ENCODE measurements at places on chromosomes 7 and 10.

DNA sequence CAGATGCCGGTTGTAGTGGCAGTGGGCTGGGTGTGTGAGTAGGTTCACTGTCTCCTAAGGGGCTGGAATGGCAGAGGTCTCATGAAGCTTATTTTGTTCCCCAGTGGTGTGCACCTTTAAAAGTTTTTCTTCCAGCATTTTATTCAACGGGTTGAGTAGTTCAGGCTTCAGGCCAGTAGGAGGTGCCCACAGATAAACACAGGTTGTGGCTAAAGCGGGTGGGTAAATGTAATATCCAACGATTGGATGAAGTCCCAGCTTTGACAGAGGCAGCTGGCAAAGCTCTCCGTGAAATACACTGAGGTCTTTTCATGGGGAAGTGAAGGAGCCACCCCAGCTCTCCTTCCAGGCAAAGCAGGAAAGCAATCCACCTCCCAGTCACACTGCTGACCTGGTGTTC is 339.8 kb upstream of the LRRTM3 start:
- DNase-seq, result no peak

DNA sequence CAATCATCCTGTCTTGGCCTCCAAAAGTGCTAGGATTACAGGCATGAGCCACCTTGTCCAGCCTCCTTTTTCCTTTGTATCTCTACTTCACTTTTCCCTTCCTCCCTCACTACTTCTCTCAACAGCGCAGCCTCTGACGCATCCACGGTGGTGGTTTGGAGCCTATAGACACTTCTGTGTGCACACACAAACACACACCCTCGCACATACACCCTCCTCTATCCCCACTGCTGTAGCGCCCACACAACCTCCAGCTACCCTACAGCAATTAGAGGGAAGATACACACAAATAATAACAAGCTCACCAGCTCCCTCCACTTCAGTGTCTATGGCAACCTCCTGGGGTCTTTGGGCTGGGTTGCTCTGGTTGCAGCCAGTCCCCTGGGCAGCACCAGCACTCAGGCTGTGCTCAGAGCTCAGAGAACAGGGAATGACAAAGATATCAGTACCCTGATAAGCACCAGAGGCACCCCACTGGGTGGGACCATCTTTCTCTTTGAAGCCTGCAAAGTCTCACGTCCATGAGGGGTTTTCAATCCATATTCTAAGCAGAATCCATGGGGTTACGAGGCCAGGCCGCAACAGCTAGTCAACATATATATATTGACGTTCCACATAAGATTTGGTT is 3.3 kb upstream of the CAMK2G start:
- no peak for DNase-seq

- DNase-seq, result no peak
Observed at GRCh38 chr10:103636492-103636891, 143.0 kb downstream of the NEURL1 start.

DNA sequence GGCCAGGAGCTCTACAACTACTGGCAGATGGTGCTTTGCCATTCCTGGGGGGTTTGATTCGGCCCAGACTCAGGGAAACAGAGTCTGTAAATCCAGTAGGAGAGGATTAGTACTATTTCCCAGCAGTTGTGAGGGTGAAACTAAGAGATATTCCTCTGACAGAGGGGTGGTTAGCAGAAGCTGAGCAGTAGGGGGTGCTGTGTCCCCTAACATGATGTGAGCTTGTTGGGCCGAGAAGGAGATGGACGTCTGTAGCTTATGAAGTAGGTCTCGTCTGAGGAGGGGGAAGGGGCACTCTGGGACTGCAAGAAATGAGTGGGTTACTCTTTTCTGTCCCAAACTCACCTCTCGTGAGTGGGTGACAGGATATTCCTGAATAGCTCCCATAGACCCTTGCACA is 179.2 kb upstream of the MBL2 start:
- peak; percentile 9 for DNase-seq

- DNase-seq, result no peak
Observed at GRCh38 chr10:88890681-88891381, 10.8 kb downstream of the STAMBPL1 start.

GRCh38 chr10:77909021-77909748 is 17.4 kb downstream of the DLG5 start:
- DNase-seq, result no peak

GRCh38 chr10:110862961-110863360 is 8.8 kb upstream of the PDCD4 start:
- DNase-seq, result no peak

- DNase-seq, result peak; percentile 75
Observed at GRCh38 chr10:31602541-31603234, 283.7 kb downstream of the ZEB1 start.

DNA sequence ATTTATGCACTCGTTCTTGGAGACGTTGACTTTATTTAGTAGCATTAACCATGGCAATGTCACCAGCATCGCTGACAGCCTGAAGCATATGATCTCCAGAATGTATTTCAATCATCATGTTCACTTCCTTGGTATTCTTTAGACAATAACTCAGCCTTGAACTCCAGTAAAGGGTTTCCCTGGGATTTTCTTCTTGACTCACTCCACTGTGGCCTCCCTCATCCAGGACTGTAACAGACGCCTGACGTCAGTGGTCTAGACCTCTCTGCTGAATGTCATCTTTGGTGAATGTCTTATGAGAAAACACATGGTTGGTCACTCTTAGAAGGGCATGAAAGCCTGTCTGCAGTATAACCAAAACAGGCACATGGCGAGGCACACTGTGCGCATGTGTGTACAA is 64.4 kb downstream of the EGFR start:
- no peak for DNase-seq

- no peak for DNase-seq
Observed at GRCh38 chr10:89869180-89869579, 167.8 kb downstream of the KIF20B start.

DNA sequence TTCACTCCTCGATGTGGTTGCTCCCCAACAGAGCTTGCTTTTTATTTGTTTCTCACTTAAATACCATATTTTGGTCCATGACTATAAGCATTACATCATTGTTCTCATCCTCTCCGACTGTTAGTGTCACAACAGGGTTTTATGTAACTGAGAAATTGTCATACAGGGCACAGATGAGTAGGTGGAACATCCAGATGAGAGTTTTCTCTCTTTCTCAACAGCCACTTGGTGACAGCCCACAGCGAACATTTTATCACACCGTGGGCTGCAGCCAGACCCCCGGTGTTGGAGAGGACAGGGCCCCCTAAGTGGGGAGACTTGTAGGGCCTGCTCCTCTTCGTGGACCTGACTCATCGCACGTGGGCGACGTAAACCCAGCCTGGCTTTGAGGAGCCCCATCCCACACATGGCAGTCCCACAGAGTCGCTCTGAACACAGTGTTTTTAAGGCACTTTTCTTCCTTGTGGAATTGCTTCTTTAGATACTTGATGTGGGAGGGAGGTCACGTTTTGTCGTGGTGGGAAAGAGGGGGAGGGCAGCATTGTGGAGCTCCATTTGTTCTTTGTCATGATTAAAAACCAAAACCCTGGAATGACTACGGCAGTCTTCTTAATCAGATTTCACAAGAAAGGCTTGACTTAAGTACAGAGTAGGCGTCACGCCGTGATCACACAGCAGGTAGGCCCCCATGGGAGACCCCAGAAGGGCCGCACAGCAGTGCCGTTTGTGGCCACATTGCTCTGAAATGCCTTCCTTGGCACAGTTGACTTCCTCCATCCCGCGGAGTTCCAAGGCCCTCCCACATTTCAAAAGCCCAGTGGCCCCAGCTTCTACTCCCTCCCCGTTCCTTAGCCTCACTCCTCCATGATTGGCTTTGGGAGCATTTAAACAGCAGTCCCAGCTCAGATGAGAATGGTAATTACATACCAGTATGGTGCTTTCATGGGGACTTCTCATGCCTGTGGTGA is 220.6 kb downstream of the CCDC3 start:
- no peak for DNase-seq

GRCh38 chr7:122299624-122300210 is 4.8 kb downstream of the FEZF1 start:
- DNase-seq, result no peak
